ENCODE measurements at places on chromosomes 1 and 21.

GRCh38 chr1:1680031-1680911 lies 12.3 kb downstream of the SLC35E2B start:
- DNase-seq, result no peak

DNA sequence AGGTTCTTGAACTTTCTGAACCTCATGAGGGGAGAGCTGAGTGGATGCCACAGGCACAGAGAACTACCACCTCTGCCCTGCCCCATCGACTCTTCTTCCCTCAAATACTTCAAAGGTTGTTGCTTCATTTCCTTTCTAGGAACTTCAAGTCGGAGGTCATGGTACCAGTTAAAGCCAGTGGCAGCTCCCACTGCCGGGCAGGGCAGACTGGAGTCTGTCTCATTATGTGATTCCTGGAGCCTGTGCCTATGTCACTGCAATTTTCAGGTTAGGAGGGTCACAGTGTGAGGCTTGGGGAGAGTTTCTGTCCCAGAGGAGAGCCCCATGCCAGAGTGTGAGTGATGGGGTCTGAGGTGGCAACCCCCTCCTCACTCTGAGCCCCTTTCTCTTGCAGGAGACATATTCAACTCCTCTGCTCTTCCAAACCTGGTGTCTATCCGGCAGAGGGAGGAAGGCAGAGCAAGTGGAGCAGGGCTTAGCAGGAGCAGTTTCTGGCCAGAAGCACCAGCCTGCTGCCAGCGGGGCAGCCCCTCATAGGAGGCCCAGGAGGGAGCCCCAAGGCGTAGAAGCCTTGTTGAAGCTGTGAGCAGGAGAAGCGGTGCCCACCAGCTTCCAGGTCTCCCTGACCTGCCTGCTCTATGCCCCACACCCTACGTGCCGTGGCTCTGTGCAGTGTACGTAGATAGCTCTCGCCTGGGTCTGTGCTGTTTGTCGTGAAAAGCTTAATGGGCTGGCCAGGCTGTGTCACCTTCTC lies 29.3 kb downstream of the CAMK1G start:
- DNase-seq, result no peak

DNA sequence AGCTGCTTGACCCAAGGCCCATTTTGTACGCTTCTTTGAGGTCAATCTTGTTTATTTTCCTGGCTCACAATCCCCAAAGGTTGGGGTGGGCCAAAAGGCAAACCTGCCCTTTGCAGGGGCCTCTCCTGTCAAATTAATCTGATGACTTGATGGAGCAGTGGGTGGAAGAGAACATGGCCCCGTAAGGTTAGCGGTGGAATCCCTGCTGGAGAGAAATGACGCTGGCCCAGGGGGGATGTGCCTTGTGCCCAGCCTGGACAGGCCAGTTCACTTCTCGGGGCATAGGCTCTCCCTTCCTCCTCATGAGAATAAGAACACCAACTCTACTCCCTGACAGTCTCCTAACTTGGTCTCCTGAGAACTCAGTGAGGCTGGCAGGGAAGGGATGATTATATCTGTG lies 40.5 kb downstream of the C1orf198 start:
- DNase-seq, result no peak

GRCh38 chr21:24824209-24824608 lies 783.1 kb downstream of the MRPL39 start:
- DNase-seq, result no peak

- DNase-seq, result no peak
Observed at GRCh38 chr1:198116469-198116868, 40.3 kb upstream of the NEK7 start.

Data from endothelial cell of umbilical vein (primary cell).